ENCODE measurements at places on chromosomes 6 and 20. TPM values are rescaled to one million over a fixed set of nuclear protein-coding genes. Genes with fewer than 3 reads are reported as not detected.

Gene PPIL6
- total RNA-seq = not detected

Gene ANKRD66
- not detected for total RNA-seq

Gene LZTS3
- total RNA-seq = 0.41 TPM

Gene HRH3
- total RNA-seq = not detected

Gene PHACTR1
- total RNA-seq = 0.73 TPM

Gene FAM209B
- total RNA-seq = 1.7 TPM

- no peak overlapping the region for H3K4me3 ChIP-seq
- H3K27me3 ChIP-seq = peaks cover 26% of the 10 kb centered on the region
- peaks cover 21% of the 10 kb centered on the region for H3K4me1 ChIP-seq
- DNase-seq = no peak
- no peak overlapping the region for H3K27ac ChIP-seq
These were observed 77.2 kb downstream of the KIF13A start for GRCh38 chr6:17910189-17910588.

GRCh38 chr6:79084693-79085092, 6.6 kb upstream of the PHIP start:
- peaks cover 2% of the 10 kb centered on the region for H3K36me3 ChIP-seq
- H3K4me1 ChIP-seq = peaks cover 12% of the 10 kb centered on the region
- no peak overlapping the region for H3K27ac ChIP-seq
- no peak for DNase-seq
- no peak overlapping the region for H3K4me3 ChIP-seq
- H3K27me3 ChIP-seq = peaks cover 44% of the 10 kb centered on the region

- no peak overlapping the region for H3K27ac ChIP-seq
- no peak overlapping the region for H3K4me3 ChIP-seq
- peaks cover 5% of the 10 kb centered on the region for H3K36me3 ChIP-seq
- no peaks in the 10 kb centered on the region for H3K27me3 ChIP-seq
These were observed 35.4 kb downstream of the WDR27 start for GRCh38 chr6:169666441-169666840.

- H3K4me1 ChIP-seq = no peaks in the 10 kb centered on the region
- DNase-seq = no peak
- peaks cover 23% of the 10 kb centered on the region for H3K27me3 ChIP-seq
These were observed 128.0 kb downstream of the RIN2 start for GRCh38 chr20:19885939-19886660.

DNA sequence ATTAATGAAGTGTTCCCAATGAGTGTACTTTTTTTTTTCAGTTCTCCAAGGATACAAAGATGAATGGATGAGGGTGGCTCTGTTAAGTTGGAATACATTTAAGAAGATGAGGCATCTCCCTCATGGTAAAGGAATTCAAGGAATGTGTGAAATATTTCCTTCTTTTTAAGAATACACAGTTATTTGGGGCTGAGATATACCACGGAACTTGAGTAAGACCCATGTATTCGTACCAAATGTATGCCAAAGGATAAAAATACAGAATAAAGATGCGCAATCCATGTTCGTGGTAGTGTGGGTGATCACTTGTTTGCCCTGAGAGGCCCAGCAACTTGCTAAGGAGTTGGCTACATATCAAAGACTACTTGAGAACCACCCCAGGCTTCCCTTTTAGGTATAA, 164.2 kb upstream of the TCF21 start:
- H3K4me3 ChIP-seq = no peak overlapping the region
- DNase-seq = no peak
- no peaks in the 10 kb centered on the region for H3K36me3 ChIP-seq
- no peak overlapping the region for H3K27ac ChIP-seq
- no peaks in the 10 kb centered on the region for H3K4me1 ChIP-seq

DNA sequence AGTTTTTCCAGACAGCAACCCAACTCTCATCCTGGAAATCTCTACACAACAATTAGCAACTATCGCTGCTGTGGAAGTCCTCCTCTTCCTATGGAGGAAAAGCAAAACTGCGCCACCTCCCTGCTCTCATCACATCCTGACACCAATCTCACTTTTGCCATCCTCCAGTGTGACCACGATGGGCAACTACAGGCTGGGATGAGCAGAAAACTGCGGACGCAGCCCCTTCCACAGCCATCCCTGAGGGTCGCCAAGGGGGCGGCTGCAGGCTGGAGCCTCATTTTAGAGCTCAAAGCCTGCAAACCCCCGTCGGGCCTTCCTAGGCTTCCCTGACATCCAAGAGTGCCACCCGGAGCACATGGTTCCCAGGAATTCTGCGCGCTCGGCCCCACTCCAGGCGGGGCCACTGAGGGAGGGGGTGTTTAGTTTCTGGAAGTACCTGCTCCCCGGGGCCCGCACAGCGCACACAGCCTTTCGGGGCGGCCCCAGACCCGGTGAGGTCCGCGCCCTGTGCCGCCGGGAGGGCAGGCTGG, 1.2 kb downstream of the TCFL5 start:
- H3K4me1 ChIP-seq = peaks cover 20% of the 10 kb centered on the region
- H3K4me3 ChIP-seq = peak overlapping the region; percentile 64
- peak overlapping the region; percentile 36 for H3K27ac ChIP-seq
- peaks cover 23% of the 10 kb centered on the region for H3K27me3 ChIP-seq
- no peak for DNase-seq

DNA sequence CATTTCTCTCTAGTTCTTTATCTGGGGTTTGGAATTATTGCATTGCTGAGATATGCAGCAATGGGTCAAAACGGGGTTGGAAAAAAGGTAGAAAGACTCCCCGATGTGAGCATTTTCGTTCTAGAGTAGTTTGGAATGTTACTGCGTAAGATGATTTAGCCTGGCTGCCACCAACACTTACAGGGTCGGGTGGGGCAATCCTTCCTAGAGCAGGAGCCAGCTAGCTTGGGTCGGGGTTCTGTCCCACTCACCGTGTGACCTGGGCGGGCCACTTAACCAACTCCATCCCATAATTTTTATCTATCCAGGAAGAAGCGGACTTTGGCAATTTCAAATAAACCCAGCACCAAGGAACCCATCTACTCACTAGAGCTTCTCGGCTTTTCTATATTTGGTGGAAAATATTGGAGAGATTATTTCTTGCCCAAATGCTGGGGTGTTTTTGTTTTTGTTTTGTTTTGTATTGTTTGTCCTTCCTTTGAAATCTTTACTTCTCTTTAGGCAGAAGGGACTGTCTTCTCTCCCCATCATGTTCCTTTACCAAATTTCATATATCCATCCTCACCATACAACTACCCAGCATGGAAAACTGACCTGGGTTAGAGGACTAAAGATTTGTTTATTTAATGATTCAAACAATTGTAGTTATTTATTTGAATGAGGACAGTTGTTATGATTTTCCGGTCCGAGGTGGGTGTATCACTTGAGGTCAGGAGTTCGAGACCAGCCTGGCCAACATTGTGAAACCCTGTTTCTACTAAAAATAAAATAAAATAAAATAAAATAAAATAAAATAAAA, 72.4 kb downstream of the GPX5 start:
- no peaks in the 10 kb centered on the region for H3K36me3 ChIP-seq
- no peaks in the 10 kb centered on the region for H3K4me1 ChIP-seq
- DNase-seq = no peak
- H3K27me3 ChIP-seq = peaks cover 28% of the 10 kb centered on the region
- no peak overlapping the region for H3K27ac ChIP-seq

GRCh38 chr20:3157817-3158216, 1.8 kb downstream of the FASTKD5 start:
- H3K27me3 ChIP-seq = no peaks in the 10 kb centered on the region
- H3K4me1 ChIP-seq = peaks cover 46% of the 10 kb centered on the region
- no peak for DNase-seq
- H3K27ac ChIP-seq = peak overlapping the region; percentile 90
- H3K36me3 ChIP-seq = peaks cover 28% of the 10 kb centered on the region
- peak overlapping the region; percentile 87 for H3K4me3 ChIP-seq

DNA sequence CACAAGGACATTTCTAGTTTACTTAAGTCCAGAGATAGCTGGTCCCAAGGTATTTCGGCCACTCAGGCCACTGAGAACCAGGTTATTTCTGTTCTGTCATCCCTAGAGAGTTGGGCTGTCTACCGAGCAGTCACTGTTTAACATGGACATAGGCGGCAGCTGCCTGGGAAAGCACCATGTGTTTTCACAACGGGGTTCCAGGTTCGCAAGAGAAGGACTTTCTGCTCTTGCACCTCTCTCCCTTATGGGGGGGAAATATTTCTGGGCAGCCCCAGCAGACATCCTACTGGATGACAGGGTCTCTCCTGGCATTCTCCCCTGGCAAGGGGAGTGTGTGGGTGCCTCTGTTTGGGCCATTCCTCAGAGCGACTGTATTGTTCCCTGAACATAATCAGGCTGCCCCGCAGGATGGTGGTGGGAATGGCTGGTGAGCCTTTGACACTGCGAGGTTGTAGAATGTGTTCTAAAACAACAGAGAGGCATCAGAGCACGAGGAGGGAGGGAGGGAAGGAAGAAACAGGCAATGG, 64.4 kb upstream of the DUSP22 start:
- H3K36me3 ChIP-seq = peaks cover 13% of the 10 kb centered on the region
- no peak overlapping the region for H3K4me3 ChIP-seq
- no peak for DNase-seq
- H3K27ac ChIP-seq = no peak overlapping the region
- H3K27me3 ChIP-seq = no peaks in the 10 kb centered on the region
- H3K4me1 ChIP-seq = peaks cover 81% of the 10 kb centered on the region

GRCh38 chr6:3630258-3630835, 121.2 kb downstream of the PXDC1 start:
- no peak for DNase-seq
- no peak overlapping the region for H3K4me3 ChIP-seq
- H3K36me3 ChIP-seq = no peaks in the 10 kb centered on the region
- H3K27me3 ChIP-seq = peaks cover 24% of the 10 kb centered on the region
- no peak overlapping the region for H3K27ac ChIP-seq
- H3K4me1 ChIP-seq = no peaks in the 10 kb centered on the region

- no peak overlapping the region for H3K27ac ChIP-seq
- no peak overlapping the region for H3K4me3 ChIP-seq
- no peaks in the 10 kb centered on the region for H3K4me1 ChIP-seq
- H3K27me3 ChIP-seq = no peaks in the 10 kb centered on the region
- no peaks in the 10 kb centered on the region for H3K36me3 ChIP-seq
- DNase-seq = no peak
These were observed 653.6 kb upstream of the FLRT3 start for GRCh38 chr20:14991023-14991422.

DNA sequence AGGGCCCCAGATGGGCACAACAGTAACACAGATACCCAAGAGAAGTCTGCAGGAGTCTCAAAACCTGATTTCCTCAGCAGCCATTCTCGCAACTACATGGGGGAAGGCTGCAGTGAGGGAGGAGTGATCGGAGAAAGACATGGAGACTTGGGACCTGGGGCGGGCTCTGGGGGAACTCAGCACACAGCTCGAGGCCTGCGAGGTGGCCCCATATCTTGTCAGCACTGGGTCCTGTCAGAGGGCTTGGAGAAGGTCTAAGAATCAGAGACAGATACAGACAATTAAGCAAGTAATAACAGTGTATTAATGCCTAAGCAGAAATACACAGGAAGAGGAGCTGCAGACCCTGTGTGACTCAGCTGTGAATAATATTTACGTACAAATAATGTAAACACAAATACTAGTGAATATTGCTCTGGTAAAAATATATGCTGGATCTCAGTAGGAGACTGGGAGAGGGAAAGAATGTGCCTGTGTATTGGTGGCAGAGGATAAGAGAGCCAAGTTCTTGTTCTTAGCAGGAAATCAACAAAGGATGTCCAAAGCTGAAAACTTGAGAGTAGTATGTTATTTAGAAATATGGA, 336.2 kb downstream of the ZFAND3 start:
- no peak overlapping the region for H3K4me3 ChIP-seq
- no peaks in the 10 kb centered on the region for H3K27me3 ChIP-seq
- DNase-seq = no peak
- H3K36me3 ChIP-seq = no peaks in the 10 kb centered on the region

DNA sequence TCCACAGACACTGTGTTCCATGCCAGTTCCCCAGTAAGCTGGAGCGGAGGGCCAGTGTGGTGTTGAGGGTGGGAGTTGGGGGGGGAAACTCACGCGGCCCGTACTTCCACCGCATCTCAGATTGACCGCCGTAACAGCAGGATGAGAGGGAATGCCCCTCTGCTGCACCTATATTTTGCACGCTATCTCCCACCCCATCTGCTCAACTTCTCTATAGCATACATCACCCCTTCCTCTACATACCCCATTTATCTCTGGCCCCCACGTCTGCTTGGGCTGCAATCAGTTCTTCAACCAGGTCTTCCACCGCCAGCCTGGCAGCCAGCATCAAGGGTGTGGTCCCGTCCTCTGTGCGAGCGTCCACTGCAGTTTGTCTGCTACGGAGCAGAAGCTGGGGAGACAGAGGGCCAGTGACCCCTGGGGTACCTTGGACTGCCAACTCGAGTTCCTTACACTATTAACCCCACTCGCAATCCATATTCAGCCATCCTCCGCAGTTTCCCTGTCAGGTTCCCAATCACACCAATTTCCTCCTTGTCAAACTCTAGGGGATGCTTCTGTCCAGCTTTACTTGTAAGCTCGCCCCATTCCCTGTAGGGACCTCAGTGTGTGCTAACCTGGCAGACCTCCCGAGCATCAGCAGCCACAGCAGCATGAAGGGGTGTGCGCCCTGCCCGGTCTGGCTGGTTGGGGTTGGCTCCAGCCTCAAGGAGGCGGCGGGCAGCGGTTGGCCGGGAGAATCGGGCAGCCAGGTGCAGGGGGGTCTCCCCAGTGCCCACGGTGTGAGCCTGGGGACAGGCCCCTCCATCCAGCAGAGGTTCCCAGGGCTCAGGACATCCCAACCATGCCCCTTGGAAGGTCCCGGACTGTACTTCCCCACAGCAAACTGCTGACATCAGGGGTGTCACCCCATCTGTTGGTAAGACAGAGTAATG, 4.5 kb upstream of the GPSM3 start:
- peaks cover 26% of the 10 kb centered on the region for H3K4me1 ChIP-seq
- peak overlapping the region; percentile 99 for H3K27ac ChIP-seq
- peaks cover 2% of the 10 kb centered on the region for H3K36me3 ChIP-seq
- DNase-seq = no peak

DNA sequence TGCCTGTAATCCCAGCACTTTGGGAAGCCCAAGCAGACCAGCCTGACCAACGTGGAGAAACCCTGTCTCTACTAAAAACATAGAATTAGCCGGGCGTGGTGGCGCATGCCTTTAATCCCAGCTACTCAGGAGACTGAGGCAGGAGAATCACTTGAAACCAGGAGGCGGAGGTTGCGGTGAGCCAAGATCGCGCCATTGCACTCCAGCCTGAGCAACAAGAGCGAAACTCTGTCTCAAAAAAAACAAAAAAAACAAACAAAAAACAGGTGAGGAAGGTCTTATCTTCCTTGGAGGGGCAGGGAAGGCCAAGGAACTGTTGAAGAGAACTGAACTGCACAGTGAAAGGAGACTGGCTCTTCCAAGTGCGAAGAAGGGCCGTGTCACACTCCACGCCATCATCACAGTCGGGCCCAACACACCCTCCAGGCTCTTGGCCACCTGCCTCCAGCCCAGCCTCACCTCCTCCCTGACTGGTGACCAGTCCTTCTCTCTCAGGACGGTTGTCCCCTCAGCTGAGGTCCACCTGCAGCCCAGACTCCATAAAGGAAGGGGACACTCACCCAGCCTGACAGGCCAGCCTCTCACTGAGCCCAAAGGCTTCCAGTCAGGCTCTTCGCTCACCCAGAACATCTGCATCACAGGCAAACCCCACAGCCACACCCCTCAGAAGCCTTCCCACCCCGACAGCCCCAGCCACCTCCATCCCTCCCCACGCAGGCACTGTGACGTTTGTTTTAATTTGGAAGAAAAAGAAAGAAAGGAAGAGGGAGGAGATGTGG, 4.1 kb downstream of the ZC3H12D start:
- peaks cover 55% of the 10 kb centered on the region for H3K4me1 ChIP-seq
- peak overlapping the region; percentile 97 for H3K27ac ChIP-seq
- peak; percentile 69 for DNase-seq
- H3K4me3 ChIP-seq = peak overlapping the region; percentile 90
- peaks cover 36% of the 10 kb centered on the region for H3K36me3 ChIP-seq

Measured in activated CD8-positive, alpha-beta memory T cell treated with anti-CD3 and anti-CD28 coated beads, Interleukin-2, amount 10 ng/mL, durations not matched to agents 7 days and 5 days (primary cell).